ENCODE measurements at places on chromosomes 2 and 18.

GRCh38 chr2:201880993-201881611 lies 74.8 kb downstream of the CDK15 start:
- DNase-seq: no peak

GRCh38 chr18:48342125-48342524 lies 67.1 kb downstream of the ZBTB7C start:
- no peak for DNase-seq

- DNase-seq: no peak
These were observed 110.9 kb upstream of the EPC2 start for GRCh38 chr2:148533685-148534084.

DNA sequence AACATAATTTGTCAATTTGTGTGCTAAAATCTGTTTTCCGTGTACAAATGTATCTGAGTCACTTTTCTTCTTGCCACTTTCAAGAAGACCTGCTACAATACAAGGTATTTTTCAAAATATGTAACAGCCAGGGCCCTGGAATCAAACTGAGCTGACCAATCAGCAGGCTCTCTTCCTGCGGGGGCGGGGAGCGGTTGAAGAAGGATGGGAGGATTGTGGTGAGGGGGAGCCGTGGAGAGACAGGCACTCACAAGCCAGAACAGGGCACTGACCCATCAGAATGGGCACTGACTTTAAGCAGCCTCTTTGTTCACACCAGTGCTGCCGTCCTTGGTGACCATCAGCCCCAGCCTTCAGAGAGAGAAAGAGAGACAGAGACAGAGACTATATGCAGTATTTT lies 40.6 kb upstream of the CCNYL1 start:
- DNase-seq: no peak

- no peak for DNase-seq
These were observed 383.7 kb downstream of the SOCS6 start for GRCh38 chr18:70672581-70672980.

- DNase-seq: no peak
These were observed 2.8 kb upstream of the TANC1 start for GRCh38 chr2:158965641-158966040.

DNA sequence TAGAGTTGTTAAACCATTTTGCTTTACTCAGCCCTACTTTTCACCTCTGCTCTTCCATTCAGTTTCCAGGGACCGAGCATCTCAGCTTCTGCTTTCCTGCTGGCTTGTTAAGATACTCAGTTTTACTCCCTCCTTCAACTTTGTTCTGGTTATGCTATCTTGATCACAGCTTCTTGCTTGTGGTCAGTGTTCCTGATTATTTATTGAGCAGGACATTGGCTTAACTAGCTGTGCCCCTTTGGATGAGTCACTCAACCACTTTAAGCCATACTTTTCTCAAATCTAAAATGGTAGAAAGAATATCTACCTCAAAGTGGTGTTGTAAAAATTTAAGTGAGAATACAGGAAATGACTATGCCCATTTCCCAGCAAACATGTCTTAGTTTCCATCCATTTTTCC lies 124.0 kb downstream of the KYNU start:
- DNase-seq: no peak

- no peak for DNase-seq
These were observed 103.3 kb upstream of the RBBP8 start for GRCh38 chr18:22829781-22830180.

DNA sequence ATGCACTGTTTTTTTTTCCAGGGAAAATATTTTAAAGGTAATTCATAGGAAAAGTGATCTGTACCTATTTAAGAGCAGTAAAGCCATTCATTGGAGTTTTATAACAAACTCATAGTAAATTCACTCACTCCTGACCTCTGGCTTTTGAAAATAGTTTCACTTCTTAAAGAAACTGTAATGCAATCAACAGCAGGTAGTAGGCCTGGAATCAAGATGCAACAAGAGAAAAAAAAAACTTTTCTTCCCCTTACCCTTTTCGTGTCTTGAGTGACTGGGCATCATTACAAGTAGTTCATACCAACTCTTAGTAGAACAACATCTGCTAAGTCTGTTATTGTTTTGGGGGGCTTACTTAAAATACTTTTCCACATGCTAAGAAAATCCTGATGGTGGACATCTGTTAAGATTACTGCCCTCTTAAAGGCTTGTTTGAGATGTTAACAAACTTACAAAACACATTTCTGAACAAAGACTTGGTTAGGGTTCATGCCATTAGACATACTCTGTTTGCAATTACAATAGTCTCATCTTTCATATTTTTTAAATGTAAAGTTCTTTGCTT lies 164.1 kb upstream of the FOSL2 start:
- no peak for DNase-seq

DNA sequence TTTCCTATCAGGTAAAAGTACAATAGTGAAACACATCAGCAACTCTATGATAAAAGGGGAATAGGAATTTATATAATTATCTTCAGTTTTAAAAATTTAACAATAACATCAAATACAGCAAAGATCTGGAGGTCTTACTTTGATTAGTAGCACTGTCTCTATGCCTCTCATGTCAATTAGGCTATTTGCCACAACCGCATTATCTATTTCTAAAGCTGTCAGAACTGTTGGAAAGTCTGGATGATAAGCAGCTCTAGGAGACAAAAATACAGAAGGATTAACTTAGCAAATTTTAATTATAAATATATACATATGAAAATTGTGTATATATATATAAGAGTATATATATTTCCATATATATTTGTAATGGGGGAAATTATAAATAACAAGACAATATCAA lies 45.1 kb downstream of the SMC6 start:
- no peak for DNase-seq

- no peak for DNase-seq
These were observed 214.8 kb downstream of the ATAD2B start for GRCh38 chr2:23711979-23712755.

- DNase-seq: no peak
These were observed 71.7 kb upstream of the SKOR2 start for GRCh38 chr18:47323158-47323557.

DNA sequence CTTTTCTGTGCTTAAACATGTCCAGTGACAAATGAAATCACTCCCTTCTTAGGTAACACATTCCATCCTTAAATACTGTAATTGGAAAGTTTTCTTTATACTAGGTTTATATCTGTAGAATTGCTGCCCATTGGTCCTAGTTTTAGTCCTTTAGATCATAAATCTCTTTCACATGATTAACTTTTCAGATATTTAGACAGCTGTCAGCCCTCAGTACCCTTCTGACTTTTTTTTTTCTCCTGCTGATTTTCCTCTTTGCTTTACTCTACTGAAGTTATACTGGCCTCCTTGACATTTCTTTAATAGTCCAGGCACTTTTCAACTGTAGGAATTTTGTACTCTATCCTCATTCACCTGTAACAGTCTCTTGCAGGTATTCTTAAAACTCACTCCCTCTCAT lies 28.9 kb downstream of the RBBP8 start:
- DNase-seq: no peak

DNA sequence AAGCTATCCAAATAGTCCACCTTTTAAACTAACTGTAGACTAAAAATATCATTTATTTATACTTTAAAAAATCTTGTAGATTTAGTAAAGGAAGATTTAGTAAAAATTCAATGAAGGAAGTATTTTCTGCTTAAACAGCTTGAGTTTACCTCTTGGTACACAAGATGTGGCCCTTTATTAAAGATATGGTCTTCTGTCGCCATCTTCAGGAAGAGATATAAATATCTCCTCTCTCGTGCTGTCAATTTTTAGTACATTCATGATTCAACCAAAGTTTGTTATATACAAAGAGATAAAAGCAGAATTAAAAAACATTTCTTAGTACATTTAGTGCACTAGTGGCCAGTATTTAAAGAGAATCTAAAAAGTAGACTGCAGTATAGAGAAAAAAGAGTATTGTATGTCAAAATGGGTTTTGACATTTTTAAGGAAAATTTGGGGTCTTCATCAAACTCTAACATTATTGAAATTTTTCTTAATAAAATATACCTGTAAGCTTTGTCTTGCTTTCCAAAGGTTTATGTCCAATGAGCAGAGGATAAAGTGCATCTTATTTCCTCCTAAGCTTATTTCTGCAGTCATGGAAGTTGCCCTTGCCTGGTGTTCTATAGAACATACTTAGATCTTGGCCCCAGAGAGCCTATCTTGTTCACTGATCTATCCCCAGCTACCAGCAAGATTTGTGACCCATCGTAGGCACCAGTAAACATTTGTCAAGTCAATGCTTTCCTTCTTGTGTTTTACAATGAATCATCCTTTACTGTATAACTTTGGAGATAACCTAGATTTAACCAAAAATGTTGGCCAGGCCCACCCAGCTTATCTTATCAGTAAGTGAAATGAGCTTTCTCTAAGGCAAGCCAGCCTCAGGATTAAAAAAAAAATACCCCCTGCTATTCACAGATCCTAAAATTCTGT lies 18.5 kb upstream of the EML6 start:
- no peak for DNase-seq

- DNase-seq: no peak
These were observed 101.7 kb upstream of the MSH2 start for GRCh38 chr2:47301277-47301618.

DNA sequence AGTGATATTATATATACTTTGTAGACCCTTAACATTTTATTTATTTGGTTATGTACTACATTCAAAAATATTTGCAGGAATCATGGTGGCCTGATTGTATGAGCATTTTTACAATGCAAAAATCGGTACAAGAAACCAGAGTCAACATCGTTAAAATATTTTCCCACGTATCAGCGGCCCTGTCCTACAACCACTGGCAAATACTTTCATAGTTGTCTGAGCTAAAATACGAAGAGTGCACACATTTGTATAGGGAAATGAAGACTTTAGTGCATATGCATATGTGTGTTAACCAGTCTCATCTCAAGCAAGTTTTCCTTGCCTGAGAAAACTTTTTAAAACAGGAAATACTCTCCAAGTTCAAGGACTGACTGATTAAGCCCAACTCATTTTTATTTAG lies 35.9 kb downstream of the CCDC102B start:
- no peak for DNase-seq

GRCh38 chr2:46309052-46309953 lies 12.1 kb downstream of the EPAS1 start:
- no peak for DNase-seq

DNA sequence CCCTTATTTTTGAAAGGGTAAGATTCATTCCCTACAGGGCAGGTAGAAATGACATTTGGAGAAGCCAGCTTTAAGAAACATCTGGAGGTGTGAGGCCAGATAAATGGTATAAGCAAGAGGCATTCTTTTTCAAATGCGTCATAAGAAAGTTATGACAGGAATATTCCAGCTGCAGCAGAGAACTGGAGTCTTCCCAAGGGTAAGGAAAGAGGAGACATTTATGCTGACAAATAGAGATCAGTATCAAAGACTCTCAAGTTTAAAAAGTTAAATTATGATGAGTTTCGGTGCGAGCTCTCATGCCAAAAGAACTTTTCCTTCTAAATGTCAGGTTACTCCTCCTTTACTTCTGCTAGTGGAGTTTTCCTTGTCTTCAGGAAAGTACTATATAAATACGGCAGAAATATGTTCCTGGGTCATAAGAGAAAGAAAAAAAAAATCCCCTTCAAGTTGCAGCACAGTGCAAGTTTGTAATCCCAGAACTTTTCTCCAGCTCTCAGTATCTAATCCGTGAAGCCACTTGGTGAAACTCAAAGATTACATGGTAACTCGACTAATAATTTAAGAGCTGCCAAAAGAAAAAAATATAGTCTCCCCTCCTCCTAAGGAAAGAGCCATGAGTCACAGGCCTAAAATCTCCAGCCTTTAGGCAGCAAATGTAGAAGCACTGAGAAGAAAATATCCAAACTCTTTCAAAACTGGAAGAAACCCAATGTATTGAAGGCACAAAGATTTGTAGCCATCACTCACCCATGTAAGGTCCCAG lies 428.1 kb downstream of the MEIS1 start:
- DNase-seq: no peak

GRCh38 chr18:36829362-36830157 lies 633 bp downstream of the KIAA1328 start:
- no peak for DNase-seq

GRCh38 chr2:187372213-187372612 lies 75.8 kb downstream of the CALCRL start:
- no peak for DNase-seq

- no peak for DNase-seq
These were observed 209.6 kb downstream of the STK39 start for GRCh38 chr2:168037778-168038177.

GRCh38 chr2:17107151-17107550 lies 411.1 kb downstream of the RAD51AP2 start:
- DNase-seq: no peak

- no peak for DNase-seq
These were observed 59.9 kb upstream of the REG3A start for GRCh38 chr2:79219383-79219988.

DNA sequence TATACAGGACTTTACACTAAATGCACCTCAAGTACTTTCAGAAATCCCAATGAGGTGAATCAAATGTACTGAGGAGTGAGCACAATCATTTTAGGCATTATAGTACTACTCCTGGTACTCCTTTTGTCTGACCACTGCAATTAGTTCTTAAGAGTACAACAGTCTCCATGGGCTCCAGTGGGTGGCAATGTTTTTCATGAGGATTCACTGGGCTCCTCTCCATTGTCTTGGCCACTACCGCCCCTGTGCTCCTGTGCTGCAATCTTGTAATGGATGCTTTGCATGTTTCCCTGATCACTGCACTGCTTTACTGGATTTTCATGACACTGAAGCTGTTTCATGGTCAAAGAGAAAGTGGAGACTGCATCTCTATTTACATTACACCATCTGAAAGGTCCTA lies 268.5 kb upstream of the ZSWIM2 start:
- DNase-seq: no peak

- no peak for DNase-seq
These were observed 149.6 kb downstream of the MYT1L start for GRCh38 chr2:2181493-2181892.
